CD8-positive, alpha-beta T cell (primary cell): ENCODE measurements at places on chromosomes 6 and 20.
A peak's percentile ranks its signal among the peaks of the same experiment; 100 is the strongest.

GRCh38 chr20:16609066-16609465 is 35.8 kb upstream of the KIF16B start:
- no peak for DNase-seq

GRCh38 chr20:34715384-34715783 is 11.2 kb downstream of the TP53INP2 start:
- no peak for DNase-seq

- no peak for DNase-seq
Measured at GRCh38 chr6:109295109-109295773, 87.0 kb downstream of the CD164 start.

GRCh38 chr6:89050155-89050554 is 30.4 kb upstream of the PNRC1 start:
- DNase-seq: no peak

DNA sequence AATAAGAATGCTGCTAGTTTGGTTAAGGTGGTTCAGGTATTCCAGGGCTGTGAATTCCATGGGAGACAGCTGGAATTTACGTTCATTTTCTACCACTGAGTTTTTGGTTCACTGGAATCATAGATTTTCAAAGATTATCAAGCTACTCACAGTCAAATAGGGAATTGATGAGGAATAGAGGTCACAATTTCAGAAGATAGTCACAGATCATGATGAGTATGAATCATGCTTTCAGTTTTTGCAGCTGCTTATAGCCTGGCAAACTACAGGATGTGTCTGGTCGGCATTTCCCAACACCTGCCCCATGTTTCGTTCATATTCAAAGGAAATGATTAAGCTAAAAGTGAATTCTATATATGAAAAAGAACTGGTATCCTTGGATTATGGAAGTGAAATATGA is 58.7 kb downstream of the BCKDHB start:
- DNase-seq: peak; percentile 8

DNA sequence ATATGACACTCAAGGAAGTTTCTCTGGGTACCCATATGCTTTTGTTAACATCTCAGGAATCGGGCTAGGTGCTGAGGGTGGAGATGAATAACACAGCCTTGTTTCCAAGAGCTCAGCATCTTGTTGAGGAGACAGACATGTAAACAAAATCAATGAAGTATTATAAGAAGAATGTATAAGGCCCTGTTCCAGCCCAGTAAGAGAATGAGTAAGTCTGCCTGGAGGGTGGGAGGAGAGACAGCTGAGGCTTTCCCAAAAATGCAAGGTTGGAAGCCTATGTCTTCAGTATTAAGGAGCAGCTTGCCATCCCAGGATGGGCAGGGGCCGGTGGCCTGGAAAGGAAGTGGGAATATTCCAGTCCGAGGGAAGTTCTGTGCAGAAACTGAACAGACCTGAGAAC is 615.3 kb upstream of the BTBD3 start:
- DNase-seq: no peak

DNA sequence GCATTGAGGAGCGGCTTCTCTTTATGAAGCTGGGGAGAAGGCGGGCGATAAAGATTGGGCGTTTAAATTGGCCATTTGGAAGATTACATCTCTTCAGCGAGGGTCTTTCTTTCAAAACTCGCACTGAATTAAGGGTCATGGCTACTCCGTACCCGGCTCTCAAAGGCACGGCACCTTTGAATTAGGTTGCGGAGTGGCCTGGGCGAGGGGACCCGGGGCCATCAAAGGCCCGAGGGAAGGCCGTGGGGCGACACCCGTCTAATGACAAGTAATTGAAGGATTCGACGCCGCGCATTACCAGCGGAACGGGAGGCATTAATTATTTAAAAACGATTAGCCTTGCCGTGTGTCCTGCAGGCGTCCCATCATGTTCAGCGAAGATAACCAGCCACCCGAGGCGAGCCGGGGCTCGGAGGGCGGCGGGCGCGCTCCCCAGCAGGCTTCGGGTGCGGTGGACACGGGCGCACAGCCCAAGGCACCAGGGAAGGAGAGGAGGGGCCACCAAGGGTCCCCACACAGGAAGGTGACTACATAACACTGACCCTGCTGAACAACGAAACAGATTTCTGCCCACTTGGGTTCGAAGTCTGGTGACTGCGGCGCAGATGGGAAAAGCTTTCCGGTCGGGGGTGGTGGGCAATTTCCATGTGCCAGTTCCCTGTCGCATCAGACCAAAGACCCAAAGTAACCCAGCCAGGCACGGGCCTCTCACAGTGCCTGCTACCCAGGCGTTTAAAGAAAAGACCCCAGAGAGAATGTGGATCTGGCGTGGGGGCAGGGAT is 7.4 kb downstream of the FOXA2 start:
- no peak for DNase-seq

GRCh38 chr6:38370653-38371601 is 268.8 kb downstream of the BTBD9 start:
- no peak for DNase-seq

DNA sequence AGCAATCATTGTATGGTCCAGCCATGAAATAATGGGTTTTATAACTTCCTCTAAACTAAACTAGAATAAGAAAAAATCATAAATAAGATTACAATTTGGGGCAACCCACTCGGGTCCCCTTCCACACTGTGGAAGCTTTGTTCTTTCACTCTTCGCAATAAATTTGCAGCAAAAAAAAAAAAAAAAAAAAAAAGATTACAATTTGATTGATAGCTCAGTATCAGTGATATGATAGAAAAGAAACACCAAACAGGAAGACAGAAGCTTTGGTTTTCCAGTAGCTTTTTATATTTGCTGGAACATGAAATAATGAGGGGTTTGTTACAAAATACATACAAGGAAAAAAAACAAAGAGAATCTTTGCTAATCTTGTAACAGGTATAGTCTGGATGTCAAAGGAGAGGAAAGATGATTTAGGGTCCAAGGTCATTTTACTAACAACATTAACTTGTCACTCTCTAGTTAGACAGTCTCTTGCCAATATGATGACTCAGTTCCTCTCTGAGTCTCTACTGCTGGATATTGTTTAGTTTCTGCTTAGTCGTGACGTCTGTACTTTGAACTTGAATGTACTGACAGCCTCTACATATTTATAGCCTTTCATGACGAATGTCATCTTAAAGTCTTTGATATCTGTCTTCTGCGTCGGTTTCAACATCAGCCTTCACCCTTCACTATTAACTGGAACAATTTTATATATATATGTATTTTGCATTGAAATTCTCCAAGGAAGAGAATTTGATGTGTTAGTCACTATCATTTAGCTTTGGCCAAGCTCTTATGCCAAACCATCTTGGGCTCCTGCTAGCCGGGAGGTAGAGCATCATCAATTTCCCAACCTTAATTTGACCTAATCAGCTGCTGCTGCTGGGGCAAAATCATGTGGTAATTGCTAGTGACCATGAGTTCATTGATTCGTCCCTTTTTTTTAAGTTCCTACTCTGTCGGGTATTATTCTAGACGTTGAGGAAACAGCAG is 213.1 kb upstream of the STXBP5 start:
- DNase-seq: no peak

GRCh38 chr6:163913045-163913444 is 498.5 kb downstream of the QKI start:
- no peak for DNase-seq

DNA sequence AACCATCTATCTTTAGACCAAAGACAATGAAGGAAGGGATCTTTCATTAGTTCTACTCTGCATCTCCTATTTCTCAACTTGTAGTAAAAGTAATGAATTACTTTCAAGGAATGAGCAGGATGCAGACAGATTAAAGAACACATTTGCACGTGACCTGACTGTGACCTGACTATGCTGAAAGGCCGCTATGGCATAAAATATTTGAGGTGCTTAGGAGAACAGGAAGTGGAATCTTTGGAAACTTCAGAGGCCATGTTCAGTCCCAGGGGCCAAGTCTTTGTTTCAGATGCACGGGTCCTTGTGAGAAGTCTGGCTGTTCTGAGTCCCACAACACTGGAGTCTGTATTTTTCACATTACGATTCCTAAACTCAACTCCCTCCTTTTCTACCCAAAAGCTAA is 41.0 kb downstream of the NINL start:
- DNase-seq: no peak

DNA sequence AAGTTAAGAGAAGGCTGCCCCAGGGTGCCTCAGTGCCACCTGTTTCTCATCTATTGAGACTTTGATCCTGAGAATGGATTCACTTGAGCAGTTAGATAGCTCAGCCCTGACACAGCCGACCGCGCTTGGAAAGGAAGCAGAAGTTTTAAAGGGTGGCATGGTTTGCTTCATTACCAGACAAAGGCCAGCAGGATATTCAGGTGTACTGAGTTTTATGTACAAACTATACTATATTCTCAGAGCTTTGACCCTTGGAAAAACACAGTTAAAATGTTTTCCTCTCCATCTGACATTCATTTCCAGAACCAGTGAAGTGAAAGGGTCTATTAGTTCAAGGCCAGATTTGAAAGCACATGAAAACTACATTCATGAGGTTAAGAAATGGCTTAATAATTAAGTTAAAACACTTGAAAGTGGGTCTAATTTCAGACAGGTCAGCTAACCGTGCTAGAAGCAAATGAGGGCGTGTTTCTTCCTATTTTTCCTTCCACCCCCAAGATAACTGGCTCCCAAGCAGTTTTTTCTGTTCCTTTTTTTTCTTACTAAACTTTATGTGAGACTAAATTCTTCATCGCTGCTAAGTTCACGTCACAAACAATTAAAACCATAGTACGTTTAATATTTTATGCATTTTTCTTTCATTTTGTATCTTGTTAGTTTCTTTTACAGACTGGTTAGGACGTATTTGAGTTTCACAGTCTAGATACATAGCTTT is 385.3 kb upstream of the SOX4 start:
- DNase-seq: no peak

- DNase-seq: no peak
Measured at GRCh38 chr20:42795111-42795695, 394.5 kb downstream of the PTPRT start.

GRCh38 chr20:47136782-47137181 is 219.7 kb downstream of the ZMYND8 start:
- no peak for DNase-seq

GRCh38 chr20:35511814-35512420 is 17.5 kb downstream of the C20orf173 start:
- peak; percentile 23 for DNase-seq

DNA sequence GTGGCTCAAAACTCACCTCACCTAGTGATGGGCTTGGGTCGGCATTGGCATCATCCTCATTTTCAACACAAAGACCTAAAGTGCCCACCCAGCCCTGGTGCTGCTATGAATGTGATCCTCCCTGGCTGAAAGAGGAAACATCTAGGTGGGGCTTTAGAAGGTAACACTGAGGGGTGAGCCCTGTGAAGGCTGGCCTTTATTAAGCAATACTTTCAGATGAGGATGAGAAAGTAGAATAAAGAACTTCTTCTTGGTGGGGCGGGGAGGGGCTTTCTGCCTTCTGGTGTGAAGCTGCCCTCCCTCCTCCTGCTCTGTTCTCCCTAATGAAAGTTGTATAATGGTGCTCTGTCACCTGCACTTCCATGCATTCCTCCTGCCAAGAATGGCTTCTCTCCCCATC is 133.0 kb upstream of the TRAF3IP2 start:
- DNase-seq: no peak

DNA sequence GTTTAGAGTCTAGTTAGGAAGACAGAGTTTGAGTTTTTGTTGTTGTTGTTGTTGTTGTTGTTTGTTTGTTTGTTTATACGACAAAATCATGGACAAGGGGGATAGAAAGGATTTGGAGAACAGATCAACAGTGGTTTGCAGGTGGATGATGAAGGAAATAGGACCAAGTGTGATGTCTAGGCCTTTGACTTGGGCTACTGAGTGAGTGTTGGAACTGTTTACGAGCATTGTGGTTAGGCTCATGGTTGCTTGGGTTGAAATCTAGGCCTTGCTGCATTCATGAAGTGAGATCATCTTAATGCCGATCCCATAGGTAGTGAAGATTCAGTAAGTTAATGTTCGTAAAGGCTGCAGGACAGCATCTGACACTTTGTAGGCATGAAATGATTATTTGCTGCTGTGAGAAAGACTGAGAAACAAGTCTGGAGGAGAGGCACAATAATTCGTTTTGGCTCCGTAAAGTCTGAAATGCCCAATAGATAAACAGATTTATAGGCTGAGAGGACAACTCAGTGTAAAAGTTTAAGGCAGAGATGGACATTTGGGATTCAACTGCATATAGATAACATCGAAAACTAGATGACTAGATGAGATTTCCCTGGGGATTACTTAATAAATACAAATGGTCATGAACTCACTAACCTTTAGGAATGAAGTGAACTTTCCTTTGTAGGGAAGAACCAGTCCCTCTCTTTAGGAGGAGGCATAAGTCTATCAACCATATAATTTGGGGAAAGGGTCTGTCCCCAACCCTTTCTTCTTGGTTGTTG is 70.0 kb downstream of the HDDC2 start:
- DNase-seq: no peak

DNA sequence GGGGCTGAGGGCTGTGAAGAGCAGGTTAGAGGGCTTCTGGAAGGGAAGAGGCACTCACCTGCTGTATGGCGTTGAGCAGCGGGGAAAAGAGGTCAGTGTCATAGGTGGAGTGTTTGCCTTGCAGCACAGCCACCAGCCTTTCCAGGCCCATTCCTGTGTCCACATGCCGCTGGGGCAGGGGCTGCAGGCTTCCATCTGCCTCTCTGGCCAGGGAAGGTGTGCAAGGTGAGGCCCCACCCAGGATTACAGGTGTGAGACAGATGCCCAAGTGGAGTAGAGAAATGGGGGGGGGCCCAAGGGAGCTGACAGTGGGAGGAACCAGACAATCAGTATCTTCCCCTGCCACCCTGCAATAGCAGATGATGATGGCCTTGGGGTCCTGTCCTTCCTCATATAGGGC is 2.9 kb downstream of the AARS2 start:
- no peak for DNase-seq

- no peak for DNase-seq
Measured at GRCh38 chr20:37390503-37390890, 44.6 kb downstream of the SRC start.

DNA sequence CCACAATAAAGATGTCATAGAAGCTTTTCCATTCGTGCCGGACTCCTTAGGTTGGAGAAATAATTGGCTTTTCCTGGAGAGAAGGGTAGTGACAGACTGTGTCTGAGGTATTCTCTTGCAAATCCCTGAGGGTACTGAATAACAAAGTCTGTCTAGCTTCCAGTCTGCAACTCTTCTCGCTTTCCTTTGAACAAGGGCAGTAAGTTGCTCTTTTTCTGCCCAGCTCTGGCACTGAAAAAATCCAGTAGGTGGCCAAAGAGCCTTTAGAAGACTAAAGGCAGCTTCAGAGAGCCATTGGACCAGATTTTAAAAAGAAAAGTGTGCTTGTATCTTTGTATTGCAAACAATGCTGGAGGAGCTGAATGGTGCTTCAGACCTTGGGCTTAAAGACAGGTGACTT is 20.7 kb upstream of the RREB1 start:
- no peak for DNase-seq

DNA sequence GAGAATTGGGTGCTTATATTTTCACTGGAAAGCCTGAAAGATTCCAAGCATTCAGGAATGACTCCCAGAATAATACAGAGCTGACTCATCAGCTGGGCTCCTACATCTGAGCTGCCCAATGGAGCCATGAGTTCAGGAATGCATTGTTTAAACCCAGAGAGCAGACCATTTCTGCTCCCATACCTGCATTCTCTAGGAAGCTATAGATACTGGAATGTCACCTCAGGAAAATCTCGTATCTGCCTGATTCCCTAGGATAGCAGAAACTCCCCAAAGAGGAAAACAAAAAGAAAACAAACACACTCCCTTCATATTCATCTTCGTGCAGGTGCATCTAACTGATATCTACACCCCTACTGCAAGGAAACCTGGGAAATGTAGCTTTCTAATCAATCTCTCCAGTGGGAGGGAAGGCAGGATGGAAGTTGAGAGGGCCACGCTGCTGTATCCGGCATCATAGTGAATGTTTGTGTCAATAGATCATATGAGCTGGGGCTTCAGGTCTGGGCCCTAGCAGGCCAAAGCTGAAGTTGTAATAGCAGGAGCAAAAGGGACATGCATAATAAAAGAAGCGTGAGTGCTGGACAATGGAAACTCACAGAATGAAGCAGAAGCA is 8.2 kb upstream of the SLC2A12 start:
- no peak for DNase-seq
